ENCODE measurements at places on chromosomes 5 and 9.

DNA sequence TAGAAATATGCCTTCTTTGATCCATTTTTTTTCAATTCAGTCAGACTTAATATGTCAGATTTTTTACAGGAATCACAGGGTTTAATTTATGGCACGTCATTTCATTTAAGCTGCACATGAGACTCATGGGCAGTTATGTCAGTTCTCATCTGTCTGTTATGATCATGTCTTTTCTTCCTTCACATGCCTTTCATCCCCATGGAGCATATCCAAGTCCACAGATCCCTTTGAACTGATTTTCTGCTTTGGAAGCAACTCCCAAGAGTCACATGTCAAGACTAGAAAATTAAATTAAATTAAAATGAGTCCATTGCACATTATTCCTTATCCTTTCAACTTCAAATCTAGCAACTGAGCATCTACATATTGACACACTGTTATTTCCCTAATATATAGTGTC lies 1274.0 kb upstream of the C9orf72 start:
- no peak for DNase-seq

DNA sequence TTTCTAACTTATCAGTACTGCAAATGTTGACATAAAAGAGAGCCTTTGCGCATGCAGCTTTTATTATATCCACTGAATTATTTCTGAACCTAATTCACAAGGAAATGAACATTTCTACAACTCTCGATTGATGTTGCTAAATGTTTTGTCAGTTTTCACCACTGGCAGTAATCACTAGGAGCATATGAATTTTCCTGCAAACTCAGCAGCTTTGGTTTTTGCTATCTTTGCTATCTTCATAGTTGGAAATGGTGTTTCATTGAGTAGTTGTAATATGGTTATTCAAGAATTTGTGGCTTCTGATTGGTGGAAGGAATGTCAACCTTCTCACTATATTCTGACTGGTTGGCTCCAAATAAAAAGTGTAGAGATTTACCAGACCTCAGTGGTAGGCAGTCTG lies 8.9 kb upstream of the SHC3 start:
- DNase-seq = no peak

- no peak for DNase-seq
Measured at GRCh38 chr5:137199966-137200365, 299.2 kb downstream of the SPOCK1 start.

- DNase-seq = no peak
Measured at GRCh38 chr9:130665431-130666392, 1.3 kb downstream of the PRDM12 start.

- no peak for DNase-seq
Measured at GRCh38 chr9:131539223-131539923, 6.0 kb upstream of the PRRT1B start.

GRCh38 chr9:34651876-34652601 lies at the start of gene IL11RA:
Gene IL11RA, plus strand, starts transcription at chr9:34652185. Its CDS starts 3,033 bp downstream, at chr9:34655218.
- DNase-seq = peak; percentile 72

GRCh38 chr5:125023673-125024072 lies 277.2 kb upstream of the ZNF608 start:
- peak; percentile 45 for DNase-seq

Data from foreskin melanocyte (primary cell).